ENCODE measurements at places on chromosomes 7 and 10.
A peak's percentile ranks its signal among the peaks of the same experiment; 100 is the strongest.

GRCh38 chr7:105439174-105439893 is 50.6 kb upstream of the SRPK2 start:
- no peaks in the 10 kb centered on the region for H3K27me3 ChIP-seq
- H3K27ac ChIP-seq, result peak overlapping the region; percentile 15
- H3K4me3 ChIP-seq, result no peak overlapping the region
- H3K4me1 ChIP-seq, result peaks cover 4% of the 10 kb centered on the region

- peaks cover 45% of the 10 kb centered on the region for H3K36me3 ChIP-seq
- peak; percentile 37 for DNase-seq
- H3K27ac ChIP-seq, result no peak overlapping the region
- peak overlapping the region; percentile 73 for H3K4me3 ChIP-seq
- peaks cover 44% of the 10 kb centered on the region for H3K27me3 ChIP-seq
- H3K4me1 ChIP-seq, result peaks cover 37% of the 10 kb centered on the region
Measured at GRCh38 chr10:101778781-101779543, 3.0 kb upstream of the FGF8 start.

DNA sequence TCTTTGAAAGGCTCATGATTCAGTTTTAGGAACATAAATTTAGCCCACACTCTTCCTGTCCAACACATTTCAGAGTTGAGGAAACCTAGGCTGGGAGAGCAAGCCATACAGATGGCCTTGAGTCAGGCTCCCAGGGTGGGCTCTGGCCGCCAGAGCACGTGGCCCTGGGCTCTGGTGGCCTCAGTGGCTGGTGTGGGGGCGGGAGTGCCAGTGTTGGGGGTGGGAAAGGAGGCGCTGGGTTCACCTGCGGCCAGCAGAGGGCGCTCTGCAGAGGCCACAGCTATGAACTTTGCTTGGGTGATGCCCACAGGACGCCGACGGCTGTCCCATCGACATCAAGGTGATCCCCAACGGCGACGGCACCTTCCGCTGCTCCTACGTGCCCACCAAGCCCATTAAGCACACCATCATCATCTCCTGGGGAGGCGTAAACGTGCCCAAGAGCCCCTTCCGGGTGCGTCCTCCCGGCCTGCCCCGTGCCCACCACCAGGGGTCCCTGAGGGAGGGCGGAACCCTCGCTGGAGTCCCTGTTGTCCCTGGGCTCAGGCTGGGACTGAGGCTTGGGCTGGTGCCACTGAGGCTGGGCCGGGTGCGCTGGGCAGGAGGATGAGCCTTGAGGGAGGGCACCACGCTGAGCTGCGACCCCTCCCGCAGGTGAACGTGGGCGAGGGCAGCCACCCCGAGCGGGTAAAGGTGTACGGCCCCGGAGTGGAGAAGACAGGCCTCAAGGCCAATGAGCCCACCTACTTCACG is 11.9 kb downstream of the FLNC start:
- no peaks in the 10 kb centered on the region for H3K36me3 ChIP-seq
- no peaks in the 10 kb centered on the region for H3K27me3 ChIP-seq
- no peak overlapping the region for H3K4me3 ChIP-seq
- DNase-seq, result peak; percentile 66

GRCh38 chr10:110242511-110242910 is 35.1 kb downstream of the MXI1 start:
- peaks cover 4% of the 10 kb centered on the region for H3K27me3 ChIP-seq
- H3K27ac ChIP-seq, result no peak overlapping the region
- no peak for DNase-seq
- peaks cover 27% of the 10 kb centered on the region for H3K4me1 ChIP-seq

- H3K36me3 ChIP-seq, result no peaks in the 10 kb centered on the region
- no peaks in the 10 kb centered on the region for H3K27me3 ChIP-seq
Measured at GRCh38 chr7:79118143-79118542, 335.3 kb downstream of the MAGI2 start.

DNA sequence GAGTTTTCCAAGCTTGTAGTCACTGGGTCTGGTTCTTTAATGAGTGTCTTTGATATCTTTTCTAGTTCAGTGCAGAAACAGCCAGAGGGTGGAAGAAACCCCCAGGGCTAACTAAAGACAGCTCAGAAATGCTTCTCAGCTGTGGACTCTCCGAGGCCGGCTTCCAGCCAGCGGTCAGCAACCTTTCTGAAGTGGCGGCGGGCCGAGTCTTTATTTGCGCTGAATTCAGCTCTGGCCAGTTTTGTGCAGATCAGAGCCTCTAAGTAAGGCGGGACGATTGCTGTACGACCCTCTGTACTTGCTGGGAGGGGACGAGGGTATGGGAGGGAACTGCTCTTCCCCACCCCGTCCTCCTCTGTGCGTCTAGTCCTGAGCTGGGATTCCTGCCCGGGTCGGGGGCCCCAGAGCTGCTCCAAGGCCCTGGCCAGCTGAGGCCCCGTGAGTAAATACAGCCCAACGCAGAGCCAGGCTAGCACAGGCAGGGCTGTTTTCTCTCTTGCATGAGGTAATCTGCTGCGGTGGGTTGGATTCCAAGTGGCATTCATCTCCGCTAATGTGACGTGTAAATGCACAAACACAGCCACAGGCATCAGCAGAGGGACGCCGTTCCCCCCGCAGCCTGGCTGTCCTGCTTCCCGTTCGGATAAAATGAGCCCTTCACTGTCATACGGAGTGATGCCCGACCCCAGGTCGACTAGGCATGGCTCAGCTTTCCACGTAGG is 159.8 kb downstream of the PIP4K2A start:
- H3K4me3 ChIP-seq, result no peak overlapping the region
- H3K27me3 ChIP-seq, result no peaks in the 10 kb centered on the region
- peaks cover 17% of the 10 kb centered on the region for H3K4me1 ChIP-seq
- H3K36me3 ChIP-seq, result peaks cover 8% of the 10 kb centered on the region
- DNase-seq, result no peak

DNA sequence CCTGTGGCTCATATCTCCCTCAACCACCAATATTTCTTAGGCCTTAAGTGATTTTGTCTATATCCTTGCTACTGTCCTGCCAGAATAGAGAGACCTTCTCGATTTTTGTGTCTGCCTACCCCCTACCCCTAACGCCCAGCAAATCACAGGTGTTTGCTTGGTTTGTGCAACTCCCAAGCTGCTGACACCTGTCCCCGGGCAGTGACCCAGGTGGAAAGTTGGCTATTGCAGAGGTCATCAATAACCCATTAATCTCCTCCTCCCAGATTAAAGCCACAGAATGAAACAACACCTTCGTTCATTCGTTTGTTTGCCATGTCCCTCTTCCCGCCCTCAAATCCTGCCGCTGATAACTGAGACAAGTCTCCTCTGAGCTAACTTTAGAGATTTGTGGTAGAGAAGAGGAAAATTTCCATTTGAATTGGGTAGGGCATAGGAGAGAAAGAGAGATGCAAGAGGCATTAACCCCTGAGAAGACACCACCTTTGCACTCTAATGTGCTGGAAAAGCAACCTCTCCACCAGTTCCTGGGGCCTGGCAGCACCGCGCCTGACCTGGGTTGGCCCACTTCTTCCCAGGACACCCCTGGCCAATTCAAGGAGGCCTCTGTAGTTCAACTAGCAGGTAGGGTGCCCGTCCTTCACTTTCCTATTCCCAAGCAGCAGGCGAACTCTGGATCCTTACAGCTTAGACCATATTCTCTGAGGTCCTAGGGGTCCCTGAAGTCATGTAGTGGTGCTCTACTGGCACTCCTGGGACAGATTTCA is 3.0 kb downstream of the NEUROG3 start:
- H3K27me3 ChIP-seq, result peaks cover 94% of the 10 kb centered on the region
- no peak for DNase-seq
- peaks cover 21% of the 10 kb centered on the region for H3K4me1 ChIP-seq
- no peak overlapping the region for H3K27ac ChIP-seq
- H3K36me3 ChIP-seq, result no peaks in the 10 kb centered on the region
- H3K4me3 ChIP-seq, result no peak overlapping the region

DNA sequence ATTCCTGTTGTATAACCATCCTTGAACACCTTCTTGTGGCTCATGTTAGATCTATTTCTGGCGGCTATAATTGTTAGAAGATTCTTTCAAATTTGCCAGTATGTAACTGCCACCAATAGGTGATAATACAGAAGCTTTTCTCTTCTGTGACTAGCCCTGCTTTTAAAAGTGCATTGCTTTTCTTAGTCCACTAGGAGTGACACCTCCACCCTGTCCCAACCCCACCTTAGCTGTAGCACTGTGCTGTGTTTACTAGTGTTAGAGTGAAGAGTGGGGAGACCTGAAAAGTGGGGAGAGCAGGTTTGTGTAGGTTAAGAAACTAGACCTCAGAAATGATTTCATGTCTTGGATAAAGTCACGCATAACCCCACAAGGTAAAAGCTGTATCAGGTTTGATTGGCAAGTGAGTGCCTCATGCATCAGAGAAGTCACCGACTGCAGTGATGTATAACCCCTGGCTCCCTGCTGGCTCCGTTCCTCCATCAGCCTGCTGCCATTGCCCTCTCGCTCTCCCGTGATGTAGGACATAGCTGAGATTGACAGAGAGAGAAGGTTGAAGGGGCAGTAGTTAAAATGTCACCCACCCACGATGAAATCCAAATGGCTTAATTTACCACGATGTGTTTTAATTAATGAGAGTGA is 12.5 kb downstream of the NPVF start:
- no peaks in the 10 kb centered on the region for H3K4me1 ChIP-seq
- H3K4me3 ChIP-seq, result no peak overlapping the region
- no peak overlapping the region for H3K27ac ChIP-seq
- no peak for DNase-seq
- H3K36me3 ChIP-seq, result no peaks in the 10 kb centered on the region

- DNase-seq, result no peak
- no peak overlapping the region for H3K4me3 ChIP-seq
- H3K27me3 ChIP-seq, result peaks cover 8% of the 10 kb centered on the region
- peaks cover 4% of the 10 kb centered on the region for H3K36me3 ChIP-seq
- peaks cover 8% of the 10 kb centered on the region for H3K4me1 ChIP-seq
Measured at GRCh38 chr7:114819616-114820362, 102.1 kb upstream of the MDFIC start.

DNA sequence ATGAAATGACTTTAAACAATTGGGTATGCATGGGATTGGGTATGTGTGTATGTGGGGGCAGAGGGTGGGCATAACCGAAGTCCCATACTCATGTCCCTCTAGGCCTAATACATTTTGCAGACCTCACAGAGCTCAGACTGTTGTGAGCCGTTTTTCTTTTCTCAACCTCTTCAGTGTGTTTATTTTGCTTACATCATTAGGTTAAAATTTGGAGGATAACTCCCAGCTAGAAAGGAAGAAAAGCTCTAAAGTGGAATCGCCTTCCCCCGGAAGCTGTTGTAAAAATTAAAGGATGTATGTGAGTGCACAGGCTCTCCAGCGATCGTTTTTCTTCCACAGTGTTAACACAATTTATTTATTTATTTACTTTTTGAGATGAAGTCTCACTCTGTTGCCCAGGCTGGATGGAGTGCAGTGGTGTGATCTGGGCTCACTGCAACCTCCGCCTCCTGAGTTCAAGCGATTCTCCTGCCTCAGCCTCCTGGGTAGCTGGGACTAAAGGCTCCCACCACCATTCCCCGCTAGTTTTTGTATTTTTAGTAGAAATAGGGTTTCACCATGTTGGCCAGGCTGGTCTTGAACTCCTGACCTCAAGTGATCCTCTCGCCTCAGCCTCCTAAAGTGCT is 1.5 kb upstream of the H2AZ2 start:
- no peak for DNase-seq
- H3K27ac ChIP-seq, result peak overlapping the region; percentile 100
- H3K4me1 ChIP-seq, result peaks cover 45% of the 10 kb centered on the region
- no peaks in the 10 kb centered on the region for H3K27me3 ChIP-seq
- H3K36me3 ChIP-seq, result peaks cover 20% of the 10 kb centered on the region

DNA sequence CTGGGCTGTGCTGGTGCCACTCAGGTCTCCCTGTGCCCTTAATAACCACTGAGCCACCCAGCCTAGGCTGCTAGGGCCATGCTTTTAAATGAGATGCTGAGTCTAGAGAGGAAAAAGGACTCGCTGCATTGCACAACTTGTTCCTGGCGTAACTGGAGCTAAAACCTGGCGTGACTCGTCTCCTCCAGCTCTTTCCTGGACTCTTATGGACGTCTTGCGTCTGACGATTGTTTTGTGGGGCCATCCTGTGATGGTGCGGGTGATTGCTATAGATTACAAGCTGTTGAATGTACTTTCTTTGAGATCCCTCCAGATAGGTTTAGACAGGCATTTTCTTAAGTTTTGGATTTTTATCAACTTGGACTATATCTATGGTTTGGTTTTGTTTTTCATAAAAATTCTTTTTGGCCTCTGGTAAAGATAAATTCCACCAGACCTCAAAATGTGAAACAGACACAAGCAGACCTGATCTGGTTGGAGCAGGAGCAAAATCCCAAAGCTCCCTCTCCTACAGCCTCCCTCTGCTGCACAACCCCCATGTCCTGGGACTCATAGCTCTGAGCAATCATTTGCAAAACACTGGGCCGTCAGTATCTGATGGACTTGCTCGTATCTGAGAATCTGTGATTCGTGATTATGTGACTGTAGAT is 230.3 kb downstream of the ARHGAP12 start:
- no peak overlapping the region for H3K27ac ChIP-seq
- peaks cover 6% of the 10 kb centered on the region for H3K4me1 ChIP-seq
- H3K36me3 ChIP-seq, result no peaks in the 10 kb centered on the region
- DNase-seq, result no peak
- H3K4me3 ChIP-seq, result no peak overlapping the region
- no peaks in the 10 kb centered on the region for H3K27me3 ChIP-seq

GRCh38 chr7:20401861-20402746 is 71.4 kb downstream of the ITGB8 start:
- no peak overlapping the region for H3K27ac ChIP-seq
- peaks cover 4% of the 10 kb centered on the region for H3K27me3 ChIP-seq
- no peak for DNase-seq
- H3K4me3 ChIP-seq, result no peak overlapping the region

- no peak overlapping the region for H3K4me3 ChIP-seq
- no peak overlapping the region for H3K27ac ChIP-seq
- no peaks in the 10 kb centered on the region for H3K27me3 ChIP-seq
- no peaks in the 10 kb centered on the region for H3K36me3 ChIP-seq
- DNase-seq, result no peak
- no peaks in the 10 kb centered on the region for H3K4me1 ChIP-seq
Measured at GRCh38 chr10:17923728-17924127, 28.0 kb upstream of the SLC39A12 start.

GRCh38 chr7:156722043-156722826 is 81.7 kb downstream of the RNF32 start:
- no peak overlapping the region for H3K4me3 ChIP-seq
- peaks cover 31% of the 10 kb centered on the region for H3K36me3 ChIP-seq
- H3K4me1 ChIP-seq, result no peaks in the 10 kb centered on the region
- H3K27me3 ChIP-seq, result no peaks in the 10 kb centered on the region

Measured in activated naive CD8-positive, alpha-beta T cell treated with anti-CD3 and anti-CD28 coated beads for 36 hours (primary cell).